Cardiac atrium fibroblast (primary cell): ENCODE measurements at places on chromosomes 12 and 14. TPM values are rescaled to one million over a fixed set of nuclear protein-coding genes. Genes with fewer than 3 reads are reported as not detected.

DHRS7 gene
- total RNA-seq: 33.6 and 33.9 TPM in 2 replicates

FITM1 gene
- 0.32 TPM in 1 of 2 replicates, not detected in the other for total RNA-seq

SLC6A12 gene
- not detected in 2 replicates for total RNA-seq

OVCH1 gene
- 0.32 and 2.3 TPM in 2 replicates for total RNA-seq

FAM186B gene
- 0.54 TPM in 1 of 2 replicates, not detected in the other for total RNA-seq

RPL6 gene
- 1,930 and 2,135 TPM in 2 replicates for total RNA-seq

PROX2 gene
- total RNA-seq: not detected in 2 replicates

SLC10A1 gene
- not detected in 2 replicates for total RNA-seq

HSPA2 gene
- 4.9 and 7.9 TPM in 2 replicates for total RNA-seq

KERA gene
- total RNA-seq: not detected in 2 replicates

MNAT1 gene
- total RNA-seq: 20.6 and 25.6 TPM in 2 replicates

SOAT2 gene
- total RNA-seq: not detected in 2 replicates

OR6C2 gene
- total RNA-seq: not detected in 2 replicates

GUCY2C gene
- total RNA-seq: not detected in 2 replicates
